ENCODE measurements at places on chromosomes 7 and 10.

DNA sequence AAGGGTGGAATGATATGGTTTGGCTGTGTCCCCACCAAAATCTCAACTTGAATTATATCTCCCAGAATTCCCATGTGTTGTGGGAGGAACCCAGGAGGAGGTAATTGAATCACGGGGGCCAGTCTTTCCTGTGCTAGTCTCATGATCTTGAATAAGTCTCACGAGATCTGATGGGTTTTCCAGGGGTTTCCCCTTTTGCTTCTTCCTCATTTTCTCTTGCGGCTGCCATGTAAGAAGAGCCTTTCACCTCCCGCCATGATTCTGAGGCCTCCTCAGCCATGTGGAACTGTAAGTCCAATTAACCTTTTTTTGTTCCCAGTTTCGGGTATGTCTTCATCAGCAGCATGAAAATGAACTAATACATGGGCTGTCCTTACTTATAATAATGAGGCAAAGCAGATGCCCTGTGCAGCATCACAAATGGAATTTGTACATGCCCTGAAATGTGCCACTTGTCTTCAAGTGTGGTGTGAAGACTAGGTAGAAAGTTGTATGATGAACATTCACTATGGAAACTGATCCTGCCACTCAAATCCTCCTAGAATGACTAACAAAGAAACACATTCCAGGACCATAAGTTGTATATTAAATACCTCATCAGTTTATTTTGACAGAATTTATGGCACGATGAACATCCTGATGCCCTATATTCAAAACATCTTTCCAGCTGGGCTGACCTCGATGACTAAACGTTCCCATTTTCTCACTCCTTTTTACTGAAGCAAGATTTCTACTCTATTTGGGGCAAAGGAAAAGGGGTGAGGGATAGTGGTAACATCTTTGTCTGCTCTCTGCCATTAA is 122.8 kb upstream of the CTTNBP2 start:
- DNase-seq, result peak; percentile 1

- DNase-seq, result no peak
These were observed 44.6 kb downstream of the FGFR2 start for GRCh38 chr10:121553511-121554264.

DNA sequence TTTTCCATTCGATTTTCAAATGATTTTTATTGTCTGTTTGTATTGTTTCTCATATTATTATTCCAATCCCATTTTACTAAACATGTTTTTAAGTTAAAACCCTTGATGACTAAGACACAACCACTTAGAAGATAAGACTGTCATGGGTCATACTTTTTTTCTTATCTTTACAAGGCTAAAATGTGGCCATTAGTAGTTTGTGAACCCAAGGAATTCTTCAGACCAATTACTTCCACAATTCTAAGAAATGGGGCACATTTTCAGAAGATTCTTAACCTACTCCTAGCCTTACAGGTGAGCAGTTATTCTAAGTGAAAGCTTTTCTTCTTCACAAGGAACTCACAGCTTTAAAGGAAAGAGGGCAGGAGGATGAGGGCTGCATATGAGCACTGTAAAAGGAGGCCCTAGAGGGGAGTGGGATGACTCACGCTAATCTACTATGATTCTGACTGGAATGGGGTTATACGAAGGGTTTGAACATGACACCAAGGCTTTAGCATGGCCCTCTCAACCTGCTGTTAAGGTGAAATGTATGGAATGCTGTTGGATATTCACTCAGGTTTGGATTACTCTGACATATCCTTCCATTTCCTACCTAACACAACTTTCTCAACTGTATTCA is 81.0 kb downstream of the SORCS1 start:
- no peak for DNase-seq

DNA sequence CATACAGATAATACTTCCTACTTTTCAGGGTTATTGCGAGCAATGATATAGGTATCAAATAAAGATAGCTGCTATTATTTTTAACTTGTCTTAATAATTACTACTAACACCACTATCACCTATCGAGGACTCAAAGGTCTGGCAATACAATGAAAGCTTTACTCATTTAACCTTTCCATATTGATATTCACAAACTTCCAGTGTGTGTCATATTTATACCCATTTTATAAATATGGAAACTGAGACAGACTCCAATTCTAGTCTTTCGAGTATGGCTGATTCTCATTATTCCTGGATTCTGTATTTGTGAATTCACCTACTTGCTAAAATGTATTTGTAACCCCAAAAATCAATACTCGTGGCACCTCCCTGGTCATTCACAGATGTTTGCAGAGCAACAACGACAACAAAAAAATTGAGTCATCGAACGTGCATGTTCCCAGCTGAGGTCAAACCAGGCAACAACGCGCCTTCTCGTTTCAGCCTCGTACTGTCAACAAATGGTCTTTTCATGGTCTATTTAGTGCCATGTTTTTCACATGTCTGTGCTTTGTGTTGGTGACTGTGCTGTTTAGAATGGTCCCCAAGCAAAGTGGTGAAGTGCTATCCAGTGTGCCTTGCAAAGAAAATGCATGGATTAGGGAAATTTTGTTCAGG is 51.7 kb downstream of the SMURF1 start:
- DNase-seq, result no peak

DNA sequence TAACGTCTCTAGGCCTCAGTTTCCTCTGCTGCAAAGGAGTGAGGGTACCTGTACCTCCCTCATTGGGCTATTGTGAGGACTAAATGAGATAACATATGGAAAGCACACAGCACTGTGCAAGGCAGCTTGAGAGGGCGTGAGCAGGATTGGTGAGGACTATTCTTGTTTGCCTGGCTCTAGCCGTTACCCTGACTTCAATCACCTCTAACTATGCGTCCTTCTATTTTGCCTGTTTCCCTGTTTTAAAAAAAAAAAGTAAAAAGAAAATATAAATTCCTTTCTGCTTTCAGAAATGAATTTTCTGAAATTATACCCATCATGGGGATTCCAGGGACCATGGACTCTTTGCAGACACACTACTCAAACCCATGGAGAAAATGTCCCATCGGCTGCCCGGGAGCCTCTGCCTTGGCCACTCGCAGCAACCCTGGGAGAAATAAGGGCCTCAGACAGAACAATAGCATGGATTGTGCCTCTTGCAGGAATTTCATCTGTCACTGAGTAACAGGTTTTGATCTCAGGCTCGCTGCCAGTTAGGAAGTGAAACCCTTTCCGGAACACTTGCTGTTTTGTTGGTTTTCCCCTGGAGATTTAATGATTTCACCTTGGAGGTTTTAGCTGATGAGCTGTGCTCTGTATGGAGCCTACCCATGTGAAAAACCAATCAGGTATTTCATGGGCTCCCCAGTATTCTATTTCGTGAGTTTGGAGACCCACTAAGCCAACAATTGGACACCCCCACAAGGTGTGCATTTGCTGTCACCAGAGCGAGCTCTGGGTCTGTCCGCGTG is 55.6 kb downstream of the STEAP1B start:
- no peak for DNase-seq

DNA sequence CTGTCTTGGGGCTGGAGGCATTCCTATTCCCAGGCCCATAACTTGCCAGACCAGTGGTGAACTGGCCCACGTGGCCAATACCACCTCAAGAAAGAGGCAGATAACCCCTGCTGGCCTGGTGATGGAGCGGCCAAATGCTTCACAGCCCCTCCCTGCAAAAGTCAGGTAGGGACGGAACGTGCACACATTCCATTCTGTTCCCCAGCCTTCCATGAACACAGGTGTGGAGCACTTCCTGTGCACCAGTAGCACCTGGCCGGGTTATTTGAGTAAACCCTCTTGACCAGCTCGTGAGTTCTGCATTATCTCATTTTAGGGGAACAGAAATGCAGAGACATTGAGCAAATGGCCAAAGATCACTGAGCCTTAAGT is 134.4 kb downstream of the SH3PXD2A start:
- DNase-seq, result no peak

GRCh38 chr10:112362833-112363232 is 11.1 kb upstream of the ACSL5 start:
- no peak for DNase-seq

DNA sequence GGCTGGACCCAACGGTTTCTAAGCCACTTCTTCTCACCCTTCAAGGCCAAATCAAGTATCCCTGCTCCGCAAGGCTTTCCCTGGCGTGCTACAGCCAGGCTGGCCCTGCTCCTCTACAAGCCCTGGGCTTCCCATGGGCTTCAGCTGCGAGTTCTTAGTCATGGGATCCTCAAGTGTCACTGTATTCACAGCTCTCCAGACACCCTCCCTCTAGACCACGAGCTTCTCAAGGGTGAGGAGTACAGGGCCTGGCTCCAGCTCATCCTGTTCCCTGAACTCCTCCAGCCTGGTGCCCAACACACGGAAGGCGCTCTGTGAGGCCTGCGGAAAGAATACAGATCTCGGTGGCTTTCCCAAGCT is 38.8 kb downstream of the FAM53B start:
- no peak for DNase-seq

GRCh38 chr10:118978316-118978997 is 51.1 kb upstream of the NANOS1 start:
- DNase-seq, result no peak

DNA sequence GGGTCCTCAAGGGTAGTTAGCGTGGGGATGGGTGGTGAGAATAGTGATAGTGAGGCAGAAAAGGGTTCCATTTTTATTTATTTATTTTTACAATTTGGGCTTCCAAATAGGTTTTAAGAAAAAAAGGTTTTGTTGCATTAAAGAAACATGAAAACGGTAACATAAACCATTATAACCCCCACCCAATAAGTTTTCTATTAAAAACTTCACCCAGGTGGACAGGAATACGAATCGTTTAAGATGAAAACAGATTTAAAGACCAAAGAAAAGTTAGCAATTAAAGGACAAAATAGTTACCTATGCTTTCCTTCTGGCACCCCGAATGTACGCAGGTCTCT is 78.7 kb downstream of the ZFAND4 start:
- no peak for DNase-seq

DNA sequence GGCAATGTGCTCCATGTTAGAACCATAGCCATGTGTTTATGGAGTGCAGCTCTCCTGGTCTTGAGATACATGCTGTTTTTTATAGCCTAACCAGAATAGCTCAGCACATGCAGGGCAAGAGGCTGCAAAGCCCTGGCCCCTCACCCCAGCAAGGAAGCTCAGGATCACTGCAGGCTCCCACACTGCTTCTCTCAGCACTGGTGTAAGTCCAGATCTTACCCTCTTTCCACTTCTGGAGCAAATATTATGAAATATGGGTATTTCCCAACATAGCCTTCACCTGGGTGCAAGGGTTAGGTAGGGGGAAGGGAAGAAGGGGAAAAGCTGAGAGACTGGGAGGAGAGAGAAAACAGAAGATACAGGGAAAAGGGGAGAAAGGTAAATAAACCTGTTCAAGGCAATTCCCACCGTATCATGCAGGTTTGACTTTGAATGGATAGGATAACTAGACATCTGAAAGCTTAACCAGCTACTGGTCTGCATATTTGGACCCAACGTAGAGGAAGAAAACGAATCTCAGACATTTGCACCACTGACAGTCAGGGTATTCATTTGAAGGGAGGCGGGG is 19.7 kb downstream of the SKIDA1 start:
- no peak for DNase-seq

DNA sequence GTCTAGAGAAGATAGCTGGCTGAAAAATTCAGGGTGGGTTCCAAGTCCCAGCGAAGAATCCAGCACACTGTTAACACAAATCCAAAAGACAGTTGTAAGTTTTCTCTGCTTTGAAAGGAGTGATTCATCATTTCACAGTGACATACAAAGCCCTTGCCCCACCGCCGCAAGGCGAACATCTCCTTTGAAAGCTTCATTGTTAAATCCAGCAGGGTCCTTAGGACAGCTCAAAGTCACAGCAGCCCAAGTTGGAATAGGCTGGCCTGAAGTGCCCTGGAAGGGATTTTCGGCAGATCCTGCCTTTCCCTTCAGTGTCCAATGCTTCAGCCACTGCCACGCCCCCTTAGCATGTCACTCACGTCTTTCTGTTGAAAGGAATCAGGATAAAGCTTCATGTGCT is 526.1 kb downstream of the CALN1 start:
- no peak for DNase-seq

GRCh38 chr7:97623333-97623732 is 108.6 kb upstream of the TAC1 start:
- no peak for DNase-seq

GRCh38 chr7:134364619-134365037 is 47.9 kb upstream of the SLC35B4 start:
- DNase-seq, result peak; percentile 6

DNA sequence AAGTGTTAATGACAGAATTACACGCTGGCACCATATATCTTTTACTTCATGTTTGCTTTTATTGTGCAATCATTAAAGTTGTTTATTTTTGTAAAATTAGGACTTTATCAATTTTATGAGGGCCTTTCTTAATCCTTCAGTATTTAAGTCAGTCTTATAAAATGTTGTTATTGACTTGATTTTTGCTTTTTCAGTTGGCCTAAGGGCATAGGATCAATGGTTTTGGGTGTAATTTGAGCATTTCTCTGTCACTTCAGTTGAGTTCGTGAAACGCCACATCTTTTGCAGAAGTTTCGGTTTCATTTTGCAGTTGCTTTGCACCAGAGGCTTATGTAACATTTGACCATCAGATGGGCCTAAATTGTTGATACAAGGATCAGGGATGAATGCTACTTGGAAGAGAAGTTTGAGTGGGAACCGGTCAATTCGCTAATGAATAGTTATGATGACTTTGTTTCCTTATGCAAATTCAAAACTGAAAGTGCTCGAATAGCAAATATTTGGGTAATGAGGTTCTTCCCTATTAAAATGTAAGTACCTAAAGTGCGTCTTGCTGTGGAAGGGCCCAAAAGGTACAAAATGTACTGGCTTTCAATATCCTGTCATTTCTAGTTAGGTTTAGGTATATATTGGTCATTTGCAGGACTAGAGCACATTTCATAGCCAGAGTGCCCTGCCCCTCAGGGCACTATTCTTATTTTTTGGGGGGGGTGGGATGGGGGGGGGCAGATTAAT is 340.9 kb downstream of the LRMDA start:
- peak; percentile 34 for DNase-seq

DNA sequence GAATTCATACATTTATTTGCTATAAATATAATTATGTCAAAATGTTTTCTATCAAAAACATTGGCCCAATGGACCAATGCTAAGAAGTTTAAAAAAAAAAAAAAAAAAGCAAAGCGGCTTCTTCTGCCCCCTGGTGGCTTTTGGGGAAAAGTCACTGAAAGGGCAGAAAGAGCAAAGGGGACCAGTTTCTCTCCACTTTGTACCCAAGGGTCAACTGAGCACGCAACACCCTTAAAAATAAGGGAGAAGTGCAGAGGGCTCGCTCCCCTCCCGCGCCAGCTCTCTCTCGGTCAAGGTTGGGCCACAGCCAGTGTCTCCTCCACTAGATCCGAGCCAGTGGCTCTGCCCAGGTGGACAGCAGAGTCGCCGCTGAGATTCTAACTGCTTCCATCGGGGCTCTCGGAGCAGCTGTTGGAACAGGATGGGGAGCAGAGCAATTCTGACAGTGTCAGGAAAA is 136.4 kb upstream of the FGFR2 start:
- DNase-seq, result peak; percentile 66

- DNase-seq, result no peak
These were observed 635 bp downstream of the ZNF32 start for GRCh38 chr10:43648095-43648397.

Measured in suppressor macrophage (primary cell).